ENCODE measurements at places on chromosomes 1 and 21.

- DNase-seq: no peak
These were observed 59.8 kb upstream of the ETV3 start for GRCh38 chr1:157197906-157198435.

DNA sequence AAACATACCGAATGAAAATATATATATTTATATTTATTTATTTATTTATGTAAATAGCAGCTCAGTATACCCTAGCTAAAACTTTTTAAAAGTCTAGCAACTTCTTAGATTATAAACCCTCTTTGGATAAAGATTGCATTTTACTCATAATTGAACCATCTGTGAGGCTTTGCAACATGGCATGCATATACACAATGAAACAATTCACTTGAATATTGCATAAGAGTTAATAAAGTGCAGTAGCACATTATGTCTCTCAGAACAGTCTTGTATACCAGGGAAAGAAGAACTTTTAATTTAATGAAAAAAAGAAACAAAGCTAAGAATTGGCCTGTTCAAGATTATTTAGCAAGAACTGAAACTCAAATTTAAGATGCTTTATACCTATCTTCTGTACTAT, 1363.9 kb upstream of the ADGRL2 start:
- DNase-seq: no peak

- DNase-seq: no peak
These were observed 141.7 kb downstream of the NPHP4 start for GRCh38 chr1:5850503-5850902.

GRCh38 chr1:221204055-221204833, 325.0 kb downstream of the HLX start:
- no peak for DNase-seq

- no peak for DNase-seq
These were observed 12.1 kb downstream of the ATP5PF start for GRCh38 chr21:25722631-25723030.

Data from activated T-cell treated with anti-CD3 and anti-CD28 coated beads, Interleukin-2, amount 50 U/mL, for 72 hours (primary cell).